ENCODE measurements at places on chromosomes 2 and 18.

GRCh38 chr18:80247393-80247841 lies at the start of gene PARD6G:
Gene PARD6G, minus strand, starts transcription at chr18:80247514. Its CDS starts 166 bp downstream, at chr18:80247348.
- DNase-seq: peak; percentile 96

DNA sequence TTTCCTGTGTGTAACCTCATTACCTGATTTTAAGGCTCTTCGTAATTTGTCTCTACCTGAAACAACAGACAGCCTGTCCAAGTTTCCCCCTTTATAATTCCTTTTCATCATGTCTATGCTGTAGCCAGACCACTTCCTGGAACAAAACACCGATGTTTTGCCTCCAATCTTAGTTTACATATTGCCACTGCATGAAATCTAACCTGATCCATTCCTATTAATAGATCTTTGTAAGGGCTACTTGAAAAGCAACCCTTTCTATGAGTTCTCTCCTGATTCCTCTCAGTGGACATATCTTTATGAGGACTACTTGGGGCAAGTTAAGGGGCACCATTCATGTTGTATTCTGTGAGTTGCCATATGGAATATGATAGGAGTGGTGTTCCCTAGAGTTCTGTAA lies 30.9 kb downstream of the ZNF638 start:
- no peak for DNase-seq

DNA sequence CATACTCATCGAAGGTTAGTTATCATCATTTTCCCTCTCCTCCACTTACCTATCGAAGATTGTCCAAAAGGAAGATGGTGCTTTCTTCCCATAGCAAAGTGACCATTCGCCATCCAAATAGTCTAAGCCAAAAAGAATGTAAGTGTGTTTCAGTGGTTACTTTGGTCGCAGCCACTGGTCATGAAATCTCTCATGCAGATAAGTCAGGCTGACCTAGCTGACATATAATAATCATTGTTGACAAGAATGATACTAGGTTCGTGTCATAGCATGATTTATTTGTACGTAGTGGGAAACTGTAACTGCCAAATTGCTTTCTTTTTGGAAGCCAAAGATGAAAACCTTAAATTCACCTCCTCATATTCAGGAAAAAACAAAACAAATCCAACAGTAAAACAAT lies 89.6 kb upstream of the PMAIP1 start:
- DNase-seq: no peak

- no peak for DNase-seq
Measured at GRCh38 chr2:44079686-44080085, 83.9 kb upstream of the LRPPRC start.

All from kidney (tissue), 22 donors.